ENCODE measurements at places on chromosomes 1 and 21.

- no peak for DNase-seq
Observed at GRCh38 chr1:78224246-78224785, 178.6 kb downstream of the GIPC2 start.

DNA sequence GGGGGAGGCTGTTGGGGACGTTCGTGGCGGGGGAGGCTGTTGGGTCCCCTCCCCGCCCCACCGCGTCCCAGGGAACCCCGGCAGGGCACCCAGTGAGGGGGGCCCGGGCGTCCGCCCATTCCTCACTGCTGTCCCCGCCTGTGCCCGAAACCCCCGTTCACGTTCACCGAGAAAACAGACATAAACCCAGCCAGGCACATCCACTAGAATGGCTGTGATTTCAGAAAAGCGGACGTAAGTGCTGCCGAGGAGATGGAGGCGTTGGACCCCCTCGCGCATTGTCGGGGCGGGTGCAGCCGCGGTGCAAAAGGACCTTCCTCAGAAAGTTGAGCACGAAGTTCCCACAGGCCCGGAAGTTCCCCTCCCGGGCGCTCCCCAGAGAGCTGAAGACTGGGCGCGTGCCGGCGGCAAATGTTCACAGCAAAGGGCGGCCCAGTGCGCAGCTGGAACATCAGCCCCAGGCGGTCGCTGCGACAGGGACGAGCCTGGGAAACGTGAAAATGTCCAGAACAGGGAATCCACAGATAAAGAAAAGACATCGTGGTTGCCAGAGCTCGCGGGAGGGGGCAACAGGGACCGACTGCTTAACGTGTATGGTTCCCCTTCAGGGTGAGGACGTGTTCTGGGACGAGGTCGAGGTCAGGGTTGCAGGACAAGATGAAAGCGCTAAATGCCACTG, 18.5 kb upstream of the SAMD11 start:
- peak; percentile 43 for DNase-seq

DNA sequence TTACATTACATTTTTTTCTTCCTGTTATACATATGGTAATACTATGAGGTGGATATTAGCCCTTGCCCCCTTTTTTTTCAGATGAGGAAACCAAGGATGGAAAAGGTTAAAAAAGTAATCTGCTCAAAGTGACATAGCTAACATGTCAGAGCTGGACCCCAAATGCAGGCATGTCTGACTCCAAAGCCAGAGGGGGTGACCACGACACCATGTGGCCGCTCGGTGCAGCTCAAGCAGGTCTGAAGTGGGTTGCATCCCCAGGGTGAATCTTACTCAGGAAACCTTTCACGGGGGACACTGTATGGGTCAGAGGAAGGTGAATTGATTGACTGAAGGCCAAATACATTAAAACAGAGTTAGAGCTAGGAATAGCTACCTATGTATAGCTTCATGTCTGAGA, 34.8 kb downstream of the CD34 start:
- DNase-seq: no peak

GRCh38 chr1:68175621-68176398, 56.5 kb downstream of the WLS start:
- DNase-seq: peak; percentile 97

DNA sequence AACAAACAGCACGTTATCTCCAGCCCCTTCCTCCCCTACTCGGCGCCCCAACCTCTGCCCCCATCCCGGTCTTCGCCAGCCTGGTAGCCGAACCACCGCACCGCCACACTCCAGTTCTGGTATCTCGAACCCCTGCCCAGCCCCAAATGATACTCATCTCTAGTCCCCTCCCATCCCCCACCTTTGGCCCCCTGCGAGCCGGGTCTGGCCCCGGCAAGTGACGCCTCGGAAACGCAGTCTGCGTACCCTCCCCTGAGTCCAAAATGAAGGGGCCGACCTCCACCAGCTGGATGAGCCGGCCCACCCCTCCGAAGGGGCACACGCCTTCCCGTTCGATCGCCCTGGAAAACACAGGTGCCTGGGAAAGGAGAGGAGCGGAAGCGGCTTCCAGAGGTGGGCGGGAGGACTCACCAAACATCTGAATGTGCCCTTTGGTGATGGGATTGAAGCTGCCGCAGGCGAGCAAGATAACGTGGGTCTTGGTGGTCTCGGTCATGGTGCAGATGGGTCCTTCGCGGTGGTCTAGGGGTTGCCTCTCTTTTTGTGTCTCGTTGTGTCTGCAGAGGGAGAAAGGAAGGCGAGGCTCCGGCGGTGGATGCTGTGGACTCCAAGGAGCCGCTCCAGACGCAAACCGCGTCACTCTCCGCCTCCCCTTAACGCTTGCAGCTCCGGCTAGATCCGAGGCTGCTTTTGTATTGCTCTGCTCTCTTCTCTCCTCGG, at the start of gene NMNAT2:
Gene NMNAT2 (minus strand): TSS at position 609 of the 720 bp plus-strand sequence. CDS start 113 bp downstream, at position 496.
- peak; percentile 35 for DNase-seq

- peak; percentile 64 for DNase-seq
Observed at GRCh38 chr21:31098576-31099005, 60.3 kb upstream of the KRTAP19-8 start.

- no peak for DNase-seq
Observed at GRCh38 chr1:228280106-228280901, 72.5 kb downstream of the OBSCN start.

DNA sequence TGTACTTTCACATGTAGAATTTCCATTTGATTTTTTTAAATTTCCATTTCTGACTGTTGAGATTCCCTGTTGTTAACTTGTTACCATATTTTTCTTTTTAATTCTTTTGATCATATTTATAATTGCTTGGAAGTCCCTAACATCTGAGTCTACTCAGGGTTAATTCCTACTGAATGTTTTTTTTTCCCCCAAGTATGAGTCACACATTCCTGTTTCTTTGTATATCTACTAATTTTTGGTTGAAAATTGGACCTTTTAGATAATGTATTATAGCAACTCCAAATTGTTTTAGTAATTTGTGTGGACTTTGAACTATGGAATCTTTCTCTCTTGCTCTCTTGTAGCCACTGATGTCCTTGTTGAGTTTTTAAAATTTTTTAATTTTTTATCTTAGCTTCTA, 54.6 kb downstream of the STXBP3 start:
- no peak for DNase-seq

DNA sequence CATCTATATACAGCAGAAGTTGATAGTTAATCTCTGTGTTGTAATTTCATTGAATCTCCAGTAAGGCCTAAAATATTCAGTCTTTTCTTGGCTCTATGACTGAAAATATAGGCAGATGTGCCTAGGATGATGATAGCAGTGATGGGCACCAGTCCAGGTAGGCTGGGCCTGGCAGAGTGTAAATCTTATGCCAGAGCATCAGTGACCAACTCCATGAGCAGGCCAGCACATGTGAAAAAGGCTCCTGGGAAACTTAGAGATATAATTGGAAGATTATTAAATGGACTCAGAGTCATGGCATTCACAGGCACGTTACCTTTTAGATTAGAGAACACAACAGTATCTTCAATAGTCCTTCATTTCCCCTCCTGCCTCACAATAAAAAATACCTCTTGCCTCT, 20.7 kb upstream of the CYYR1 start:
- DNase-seq: no peak

DNA sequence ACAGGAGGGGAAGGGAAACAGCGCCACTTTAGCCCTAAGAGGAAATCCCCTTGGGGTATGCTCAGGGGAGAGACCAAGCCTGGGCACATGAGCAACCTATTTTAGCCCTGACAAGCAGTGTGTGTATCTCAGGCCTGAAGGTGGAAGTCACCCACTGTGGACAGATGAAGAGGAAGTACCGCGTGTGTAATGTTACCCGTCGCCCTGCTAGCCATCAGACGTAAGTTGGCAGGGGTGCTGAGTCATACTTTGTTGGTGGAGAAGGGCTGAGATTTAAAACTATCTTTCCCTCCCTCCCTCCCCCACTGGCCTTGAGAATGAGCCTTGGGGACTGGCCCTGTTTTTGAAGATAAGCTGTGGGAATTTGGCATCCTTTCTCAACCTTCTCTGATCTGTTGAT, 11.2 kb downstream of the AGO1 start:
- DNase-seq: no peak

GRCh38 chr1:215545096-215545495, 22.0 kb upstream of the KCTD3 start:
- DNase-seq: no peak

DNA sequence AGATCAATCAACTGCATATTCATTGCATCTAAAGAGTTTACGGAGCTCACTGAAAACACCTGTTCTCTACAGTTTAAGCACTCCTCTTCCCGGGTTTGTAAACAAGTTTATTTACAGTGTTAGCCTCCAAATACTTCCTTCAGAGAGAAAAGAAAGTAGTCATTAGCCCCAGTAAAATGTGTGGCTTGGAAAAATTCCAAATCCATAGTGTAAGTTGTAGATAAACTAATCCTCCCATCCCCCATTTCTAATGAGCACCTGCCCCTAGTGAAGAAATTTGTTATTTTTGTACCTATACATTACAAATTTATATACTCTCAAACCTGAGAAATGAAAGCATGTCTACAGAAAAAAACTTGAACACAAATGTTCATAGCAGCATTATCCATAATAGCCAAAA, 21.9 kb downstream of the PUM1 start:
- DNase-seq: peak; percentile 95
